ENCODE measurements at places on chromosomes 7 and 10.

- no peak for DNase-seq
Measured at GRCh38 chr10:63666836-63667383, 145.7 kb downstream of the REEP3 start.

DNA sequence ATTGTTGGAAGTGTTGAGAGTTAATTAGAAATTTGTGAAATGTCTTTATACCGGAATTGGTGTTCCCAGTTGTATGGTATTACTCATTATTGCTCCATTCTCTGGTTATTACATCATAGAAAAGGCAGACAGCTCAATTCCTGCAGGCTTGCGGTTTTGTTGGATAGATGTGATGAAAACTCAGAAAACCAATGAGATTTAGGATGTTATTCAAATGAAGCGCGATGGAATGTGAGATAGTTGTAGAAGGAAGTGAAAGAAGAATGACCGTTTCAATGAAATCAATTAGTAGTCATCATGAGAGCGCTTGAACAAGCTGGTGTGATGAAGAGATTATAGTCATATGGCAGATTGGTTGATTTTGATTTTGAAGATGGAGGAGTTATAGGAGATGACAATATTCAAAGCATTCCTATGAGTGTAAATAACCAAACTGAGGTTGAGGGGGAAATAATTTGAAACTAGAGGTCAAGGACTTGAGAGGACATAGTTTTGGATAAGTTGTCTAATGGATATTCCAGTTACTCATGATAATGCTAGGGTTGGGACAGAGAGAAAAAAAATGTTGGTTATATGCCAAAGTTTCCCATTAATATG lies 991.5 kb downstream of the NRG3 start:
- no peak for DNase-seq

- DNase-seq = no peak
Measured at GRCh38 chr7:134823400-134823799, 44.0 kb downstream of the CALD1 start.

DNA sequence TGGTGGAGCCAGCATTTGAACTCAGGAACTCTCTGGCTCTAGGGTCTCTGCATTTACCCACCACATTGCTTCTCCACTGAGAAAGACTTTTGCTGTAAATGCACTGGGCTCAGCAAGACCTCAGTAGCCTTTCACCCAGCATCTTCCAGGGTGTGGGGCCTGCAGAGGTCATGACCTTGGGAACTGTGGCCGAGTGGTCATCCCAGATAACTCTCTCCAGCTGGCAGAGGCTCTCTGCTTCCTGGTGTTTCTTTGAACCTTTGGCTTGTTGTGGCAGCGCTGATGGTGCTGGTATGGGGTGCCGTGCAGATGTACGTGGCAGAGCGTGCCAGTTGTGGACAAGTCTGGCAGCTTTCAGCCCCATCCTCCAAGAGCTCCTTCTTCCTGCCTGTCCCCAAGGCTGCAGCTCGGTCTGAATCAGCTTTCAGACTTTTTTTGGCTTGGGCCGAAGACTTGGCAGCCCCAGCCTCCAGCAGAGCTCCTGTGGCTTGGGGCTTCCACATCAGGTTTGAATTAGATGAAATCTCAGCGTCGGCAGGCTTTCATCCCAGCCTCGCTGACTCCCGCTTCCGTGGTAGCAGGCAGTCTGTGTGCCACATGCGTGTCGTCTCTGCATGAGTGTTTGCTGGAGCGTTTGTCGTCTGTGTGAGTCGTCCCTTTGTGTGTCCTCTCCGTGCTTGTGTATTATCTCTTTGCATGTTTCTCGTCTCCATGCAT lies 21.5 kb downstream of the ADAMTS14 start:
- no peak for DNase-seq

DNA sequence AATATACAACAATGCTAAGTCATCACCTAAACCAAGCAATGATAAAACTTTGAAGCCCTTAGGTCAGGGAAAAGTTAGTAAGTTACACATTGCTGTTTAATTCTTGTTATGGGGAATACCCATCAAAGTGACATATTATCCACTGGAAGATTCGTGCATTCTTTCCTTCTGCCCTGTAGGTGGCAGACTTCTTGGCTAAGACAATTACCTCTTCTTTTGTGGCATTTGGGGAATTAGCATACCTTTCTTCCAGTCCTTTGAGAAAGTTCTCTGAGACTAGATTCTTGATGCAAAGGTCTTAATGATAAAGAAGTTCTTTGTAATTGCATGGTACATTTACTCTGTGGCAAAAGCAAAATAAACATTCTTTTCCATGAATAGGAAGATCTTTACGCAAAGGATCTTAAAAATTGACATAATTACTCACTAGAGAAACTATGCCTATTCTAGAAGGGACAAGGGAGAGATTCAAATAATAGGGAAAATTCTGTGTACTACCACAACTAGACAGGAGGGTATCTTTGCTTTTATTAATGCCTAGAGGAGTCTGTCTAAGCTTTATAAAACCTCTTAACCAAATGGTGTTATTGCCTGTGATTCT lies 395.9 kb downstream of the GRM8 start:
- peak; percentile 8 for DNase-seq

- DNase-seq = no peak
Measured at GRCh38 chr7:142012825-142013511, 17.3 kb downstream of the MGAM start.

- no peak for DNase-seq
Measured at GRCh38 chr7:2607122-2607922, 24.5 kb upstream of the TTYH3 start.

- peak; percentile 37 for DNase-seq
Measured at GRCh38 chr10:78727728-78728127, 341.0 kb upstream of the ZMIZ1 start.

DNA sequence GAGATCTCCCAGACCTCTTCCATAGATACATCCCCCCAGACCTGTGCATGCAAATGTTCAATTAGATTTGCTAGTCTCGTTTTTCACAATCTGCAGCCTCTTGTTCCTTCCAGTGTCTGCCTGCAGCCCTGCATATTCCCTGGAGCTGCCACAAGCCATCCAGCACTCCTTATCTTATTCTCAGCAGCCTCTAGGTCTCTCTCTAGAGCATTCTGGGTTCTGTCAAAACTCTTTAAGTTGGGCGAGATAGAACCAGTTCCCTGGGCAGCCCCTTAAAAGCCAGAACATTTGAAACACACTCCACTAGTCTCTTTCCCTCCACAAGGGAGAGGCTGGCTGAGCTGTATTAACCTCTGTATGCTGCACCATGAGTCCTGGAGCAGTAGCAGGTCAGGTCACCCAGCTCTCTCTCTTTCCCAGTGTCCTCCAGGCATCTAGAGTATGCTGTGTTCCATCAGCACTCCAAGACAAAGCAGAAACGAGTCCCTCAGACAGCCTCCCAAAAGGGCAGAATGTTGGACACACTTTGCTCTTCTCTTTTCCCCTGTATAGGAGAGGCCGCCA lies 20.6 kb upstream of the MCM10 start:
- no peak for DNase-seq

- peak; percentile 10 for DNase-seq
Measured at GRCh38 chr10:75079436-75080083, 31.9 kb upstream of the SAMD8 start.

GRCh38 chr7:131040467-131040932 lies 287.2 kb upstream of the MKLN1 start:
- DNase-seq = peak; percentile 76

- DNase-seq = no peak
Measured at GRCh38 chr10:75568450-75569130, 137.2 kb downstream of the LRMDA start.

DNA sequence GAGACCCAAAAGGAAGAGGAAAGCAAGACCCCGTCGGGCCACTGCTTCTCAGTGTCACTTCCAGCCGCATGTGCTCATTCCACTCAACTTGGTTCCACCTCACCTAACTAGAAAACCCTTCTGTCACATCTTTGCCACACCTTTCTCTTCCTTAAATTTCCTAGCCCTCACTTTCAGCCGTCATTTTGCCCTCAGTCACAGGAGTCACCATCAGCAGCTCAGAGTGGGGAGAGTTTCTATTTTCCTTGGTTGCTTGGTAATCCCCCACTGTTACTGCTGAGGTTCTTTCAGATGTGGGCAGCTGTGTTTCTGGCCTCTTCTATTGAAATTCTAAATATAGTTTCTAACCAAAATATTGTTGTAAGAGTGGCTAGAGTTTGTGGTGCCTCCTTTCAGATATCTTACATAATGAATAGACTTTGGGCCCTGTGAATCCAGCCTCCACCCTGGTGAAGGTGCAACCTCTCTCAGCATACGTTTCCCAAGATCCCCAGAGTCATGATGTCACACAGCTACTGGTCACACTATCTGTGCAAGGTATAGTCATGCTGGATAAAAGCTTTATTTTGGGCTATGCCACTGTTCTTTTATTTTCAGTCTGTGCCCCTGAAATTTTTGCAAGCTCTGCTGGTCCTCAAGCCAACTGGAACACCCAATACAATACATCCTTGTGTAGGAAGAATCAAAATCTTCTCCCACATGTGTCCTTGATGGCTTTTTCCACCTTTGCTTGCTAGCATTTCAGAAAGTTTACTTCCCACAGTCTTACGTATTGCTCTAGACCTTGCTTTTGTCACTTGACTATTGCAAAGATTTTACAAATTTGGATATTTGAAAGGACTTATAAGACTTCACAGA lies 9.2 kb downstream of the AGBL3 start:
- no peak for DNase-seq

DNA sequence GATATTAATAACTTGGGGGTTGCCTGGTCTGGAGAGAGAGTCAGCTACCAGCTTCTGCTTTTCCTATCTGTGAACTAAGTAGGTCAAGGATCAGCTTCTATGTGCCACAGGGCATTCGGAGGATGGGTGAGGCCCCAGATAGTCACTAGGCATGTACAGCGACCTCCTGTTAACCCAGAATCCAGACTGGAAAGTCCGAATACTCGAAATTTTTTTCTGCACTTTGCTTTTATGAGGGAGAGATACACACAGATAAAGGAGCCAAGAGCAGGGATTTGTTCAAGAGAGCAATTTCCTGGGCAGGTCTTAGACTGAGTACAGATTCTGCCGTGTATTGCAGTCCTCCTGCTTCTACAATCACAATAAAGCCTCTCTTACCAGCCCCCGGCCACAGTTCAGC lies 54.2 kb downstream of the EMX2 start:
- DNase-seq = no peak

DNA sequence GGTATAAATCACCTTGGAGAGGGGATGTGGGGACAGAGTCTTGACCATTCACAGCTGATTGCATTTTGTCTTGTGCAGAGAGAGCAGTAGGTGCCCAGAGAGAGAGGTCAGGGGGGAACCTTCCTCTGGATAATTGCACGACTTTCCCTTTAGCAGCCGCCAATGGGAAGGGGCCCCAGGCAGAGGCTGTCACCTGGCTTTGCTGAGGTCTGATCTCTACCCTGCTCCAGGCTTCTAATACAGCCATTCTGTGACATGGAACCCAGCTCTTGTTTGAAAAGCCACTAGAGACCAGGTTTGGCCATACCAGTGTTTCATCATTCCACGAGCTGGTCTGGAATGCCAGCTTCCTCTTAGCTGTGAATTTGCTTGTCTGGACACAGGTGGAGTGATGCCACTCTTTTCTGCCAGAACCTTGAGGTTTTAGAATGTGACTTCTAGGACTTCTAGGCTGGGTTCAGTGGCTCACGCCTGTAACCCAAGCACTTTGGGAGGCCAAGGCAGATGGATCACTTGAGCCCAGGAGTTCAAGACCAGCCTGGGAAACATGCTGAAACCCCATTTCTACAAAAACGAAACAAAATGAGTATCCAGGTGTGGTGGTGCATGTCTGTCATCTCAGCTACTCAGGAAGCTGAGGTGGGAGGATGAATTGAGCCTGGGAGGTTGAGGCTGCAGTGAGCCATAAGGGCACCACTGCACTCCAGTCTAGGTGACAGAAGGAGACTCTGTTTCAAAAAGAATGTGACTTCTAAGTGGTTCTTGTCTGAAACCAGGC lies 159.9 kb downstream of the CAMK1D start:
- DNase-seq = no peak

DNA sequence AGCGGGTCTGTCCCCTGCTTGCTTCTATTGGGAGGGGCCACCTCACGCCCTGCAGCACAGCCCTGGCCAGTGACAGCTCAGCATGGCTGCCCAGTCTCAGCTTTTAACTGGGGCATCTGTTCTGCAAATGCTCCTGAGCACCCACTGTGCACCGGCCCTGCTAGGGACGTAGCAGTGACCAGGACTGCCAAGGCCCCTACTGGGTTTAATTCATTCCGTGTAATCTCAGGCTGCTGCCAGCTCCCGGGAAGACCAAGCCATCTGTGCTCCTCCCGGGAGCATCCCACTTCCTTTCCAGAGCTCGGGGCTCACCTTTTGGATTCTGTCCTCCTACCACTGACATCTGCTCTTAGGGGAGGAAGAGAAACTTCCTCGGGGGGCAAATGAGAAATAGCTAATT lies 85.2 kb downstream of the ADARB2 start:
- no peak for DNase-seq

- no peak for DNase-seq
Measured at GRCh38 chr10:22334414-22335172, 10.7 kb upstream of the SPAG6 start.

DNA sequence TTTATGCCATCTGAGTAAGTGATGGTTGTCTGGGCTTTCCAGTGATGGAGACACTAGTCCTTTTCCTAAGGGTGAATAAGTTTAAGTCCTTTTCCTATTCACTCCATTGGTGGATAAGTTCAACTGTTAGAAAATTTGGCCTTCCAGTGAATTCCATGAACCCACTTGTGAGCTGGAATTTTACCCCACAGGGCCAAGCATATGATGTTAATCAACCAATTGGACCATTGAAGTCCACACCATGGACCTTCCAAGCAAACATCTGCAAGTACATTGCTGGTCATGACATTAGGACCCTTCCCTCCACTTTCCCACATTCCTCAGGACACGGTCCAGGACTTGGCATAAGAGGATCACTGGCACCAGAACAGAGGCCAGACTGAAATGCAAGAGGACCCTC lies 381.4 kb downstream of the RPS24 start:
- DNase-seq = no peak

GRCh38 chr10:112775892-112776674 lies 174.0 kb upstream of the TCF7L2 start:
- no peak for DNase-seq

GRCh38 chr10:79024296-79024695 lies 44.5 kb upstream of the ZMIZ1 start:
- no peak for DNase-seq

DNA sequence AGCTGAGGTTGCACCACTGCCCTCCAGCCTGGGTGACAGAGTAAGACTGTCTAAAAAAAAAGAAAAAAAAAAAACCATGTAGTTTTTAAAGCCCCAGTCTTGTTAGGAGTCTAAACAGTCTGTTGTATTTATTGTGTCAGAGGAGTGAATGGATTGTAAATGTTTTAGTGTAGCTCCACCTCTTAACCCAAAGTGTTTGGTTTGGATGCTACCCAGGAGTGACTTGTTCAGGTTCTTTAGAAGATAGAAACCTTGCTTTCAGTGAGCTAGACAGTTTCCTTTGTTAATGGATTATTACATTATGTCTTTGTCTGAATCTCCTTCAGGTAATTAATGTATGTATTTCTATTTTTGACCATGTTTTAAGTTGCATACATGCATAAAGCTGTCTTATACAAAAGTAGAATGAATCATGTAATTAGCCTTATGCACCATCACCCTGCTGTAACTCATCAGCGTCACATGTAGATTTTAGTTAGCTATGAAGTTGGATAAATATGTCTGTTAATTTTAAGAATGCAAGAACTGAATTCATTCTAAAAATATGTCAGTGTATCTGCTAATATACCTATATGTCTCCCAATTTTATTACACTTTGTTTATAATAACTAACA lies 97.7 kb downstream of the TAF3 start:
- DNase-seq = no peak

Data from KBM-7 (cell line).